ENCODE measurements at places on chromosomes 5 and 9.
A peak's percentile ranks its signal among the peaks of the same experiment; 100 is the strongest.

DNA sequence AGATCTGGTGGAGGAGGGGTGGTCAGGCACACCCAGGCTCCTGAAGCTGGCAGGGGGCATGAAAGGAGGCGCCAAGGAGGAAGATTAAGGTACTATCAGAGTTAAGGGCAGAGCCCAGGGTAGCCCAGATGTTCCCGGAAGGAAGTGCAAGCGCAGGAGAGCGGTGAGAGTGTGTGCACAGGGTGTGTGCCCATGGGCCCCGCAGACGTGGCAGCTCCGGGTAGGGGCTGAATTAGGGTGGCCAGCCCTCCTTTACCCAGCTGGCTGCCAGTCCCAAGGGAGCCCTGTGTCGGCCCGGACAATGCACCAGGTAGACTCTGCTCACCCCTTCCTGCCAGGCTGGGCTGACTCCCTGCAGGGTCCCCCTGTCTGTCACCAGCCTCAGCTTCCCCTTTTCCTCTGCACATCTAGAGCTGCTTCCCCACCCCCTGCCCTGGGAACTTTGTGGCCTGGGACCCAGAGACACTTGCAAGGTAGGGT is at the start of gene SMIM33:
Gene SMIM33 (plus strand): TSS at position 184 of the 480 bp plus-strand sequence. CDS start 118 bp downstream, at position 302.
- DNase-seq, result no peak

- no peak for DNase-seq
These were observed 154.9 kb downstream of the OLFM1 start for GRCh38 chr9:135242406-135242805.

DNA sequence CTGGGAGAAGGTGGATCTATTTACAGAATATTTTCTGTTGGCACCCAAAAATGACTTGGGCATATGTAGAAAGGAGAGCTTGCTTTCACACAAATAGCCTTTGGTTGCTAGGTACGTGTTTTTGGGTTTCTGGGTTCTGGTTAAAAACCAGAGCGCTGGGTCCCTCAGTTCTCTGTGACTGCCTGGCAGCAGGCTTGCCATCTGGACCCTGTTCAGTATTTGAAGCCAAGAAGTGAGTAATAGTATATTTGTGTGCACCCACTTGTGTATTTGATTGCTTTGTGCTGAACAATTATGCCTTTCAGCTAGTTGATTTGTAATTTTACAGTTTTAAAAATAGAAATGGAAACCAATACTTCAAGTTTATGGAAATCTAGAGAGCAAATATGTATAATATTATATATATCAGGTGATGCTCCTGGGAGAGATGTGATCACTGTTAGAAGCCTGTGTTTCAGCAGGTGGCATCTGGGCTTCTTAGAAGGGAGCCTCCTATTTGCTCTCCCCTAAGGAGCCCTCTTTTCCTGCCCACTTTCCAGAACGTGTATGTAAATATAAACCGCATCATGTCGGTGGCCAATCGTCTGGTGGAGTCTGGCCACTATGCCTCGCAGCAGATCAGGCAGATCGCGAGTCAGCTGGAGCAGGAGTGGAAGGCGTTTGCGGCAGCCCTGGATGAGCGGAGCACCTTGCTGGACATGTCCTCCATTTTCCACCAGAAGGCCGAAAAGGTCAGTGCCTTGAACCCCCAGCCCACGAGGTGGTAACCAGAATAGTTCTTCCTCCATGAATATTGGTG is 153.6 kb downstream of the TRIO start:
- DNase-seq, result no peak

GRCh38 chr5:82466986-82467561 is 188.9 kb upstream of the RPS23 start:
- peak; percentile 7 for DNase-seq

DNA sequence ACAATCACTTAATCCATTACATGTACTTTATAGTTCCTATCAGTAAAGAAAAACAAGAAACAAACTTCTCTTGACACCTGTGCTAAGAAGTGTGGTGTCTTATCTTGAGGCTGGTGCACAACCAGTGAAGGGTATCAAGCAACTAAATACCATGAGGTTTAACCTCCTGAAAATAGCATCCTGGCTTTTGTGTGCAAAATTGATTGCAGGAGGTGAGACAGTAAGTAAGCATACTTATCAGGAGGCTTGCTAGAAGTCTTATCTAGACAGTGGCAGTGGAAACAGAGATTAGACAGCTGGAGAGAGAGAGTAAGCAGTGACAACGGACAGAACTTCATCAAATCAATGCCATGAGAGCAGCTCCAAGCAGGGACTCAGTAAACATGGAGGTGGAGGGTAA is 730.3 kb downstream of the DNAH5 start:
- DNase-seq, result no peak

DNA sequence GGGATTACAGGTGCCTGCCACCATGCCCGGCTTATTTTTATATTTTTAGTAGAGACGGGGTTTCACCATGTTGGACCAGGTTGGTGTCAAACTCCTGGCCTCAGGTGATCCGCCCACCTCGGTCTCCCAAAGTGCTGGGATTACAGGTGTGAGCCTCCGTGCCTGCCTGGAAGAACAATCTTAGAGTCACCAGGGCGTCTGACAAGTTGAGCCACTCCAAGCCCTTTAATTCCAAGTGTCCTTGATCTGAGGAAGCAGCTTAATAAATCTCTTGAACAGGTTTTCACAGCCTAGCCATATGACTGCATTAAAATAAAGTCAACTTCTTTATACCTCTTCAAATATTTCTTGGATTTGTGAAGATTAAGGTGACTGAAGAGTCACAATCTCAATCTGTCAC is 31.5 kb downstream of the SLC44A1 start:
- no peak for DNase-seq

DNA sequence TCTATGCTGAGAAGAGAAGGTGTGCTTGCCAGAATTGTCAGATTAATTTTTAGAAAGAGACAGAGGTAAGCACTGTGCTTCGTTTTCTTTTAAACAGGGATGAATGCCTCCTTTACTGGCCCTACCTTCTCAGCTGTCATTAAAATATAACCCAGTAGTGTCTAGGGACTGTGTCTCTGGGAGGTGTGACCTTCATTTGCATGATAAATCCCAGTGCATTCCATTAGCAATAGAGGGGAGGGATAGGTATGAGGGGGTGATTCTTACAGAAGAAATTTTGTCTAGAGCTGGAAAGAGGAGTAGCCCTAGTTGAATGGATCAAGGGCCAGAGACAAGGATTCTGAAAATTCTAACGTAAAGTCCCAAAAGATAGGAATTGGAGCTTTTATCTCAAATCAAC is 351.5 kb downstream of the BNC2 start:
- DNase-seq, result no peak

DNA sequence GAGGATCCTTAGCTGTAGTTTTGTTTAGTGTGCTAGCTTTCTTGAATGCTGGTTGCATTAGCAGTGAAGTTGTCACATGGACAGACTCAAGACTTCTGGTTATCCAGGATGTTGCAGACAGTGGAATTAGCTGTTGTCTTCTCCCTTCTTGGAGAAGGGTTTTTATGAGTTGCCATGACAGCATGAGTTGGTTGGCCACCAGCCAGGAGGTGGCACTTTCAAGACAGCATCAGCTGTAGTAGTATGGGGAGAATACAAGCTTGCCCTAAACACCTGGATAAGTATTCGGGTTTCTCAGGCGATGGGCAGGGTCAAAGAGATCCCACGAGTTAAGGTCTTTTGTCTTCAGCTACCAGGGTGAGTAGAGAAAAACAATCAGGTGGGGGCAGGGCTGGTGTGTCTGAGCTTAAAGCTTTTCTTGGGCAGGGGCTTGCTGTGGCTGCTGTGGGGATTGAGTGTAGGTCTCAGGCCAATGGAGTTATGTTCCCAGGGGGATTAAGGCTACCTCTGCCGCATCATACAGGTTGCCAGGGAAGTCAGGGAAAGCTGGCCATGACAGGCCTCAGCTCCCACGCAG is 7.7 kb upstream of the C5orf47 start:
- DNase-seq, result no peak

DNA sequence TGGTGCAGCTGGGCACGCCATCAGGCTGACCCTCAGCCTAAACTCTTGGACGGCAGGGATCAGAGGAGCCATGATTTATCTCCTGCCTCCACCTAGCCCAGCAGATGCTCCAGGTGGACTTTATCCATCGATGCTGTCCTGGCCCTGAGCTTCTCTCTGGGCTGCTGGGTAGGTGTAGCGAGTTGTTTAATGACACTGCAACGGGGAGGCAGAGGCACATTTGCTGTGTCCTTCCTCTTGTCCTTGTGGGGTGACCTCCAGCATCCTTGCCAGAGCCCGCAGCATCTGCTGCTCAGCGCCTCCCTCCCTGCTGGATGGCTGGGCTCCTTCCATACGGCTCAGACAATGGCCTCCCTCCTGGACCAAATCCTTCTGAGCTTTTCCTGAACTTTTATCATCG is 103.1 kb upstream of the IRX4 start:
- DNase-seq, result no peak

DNA sequence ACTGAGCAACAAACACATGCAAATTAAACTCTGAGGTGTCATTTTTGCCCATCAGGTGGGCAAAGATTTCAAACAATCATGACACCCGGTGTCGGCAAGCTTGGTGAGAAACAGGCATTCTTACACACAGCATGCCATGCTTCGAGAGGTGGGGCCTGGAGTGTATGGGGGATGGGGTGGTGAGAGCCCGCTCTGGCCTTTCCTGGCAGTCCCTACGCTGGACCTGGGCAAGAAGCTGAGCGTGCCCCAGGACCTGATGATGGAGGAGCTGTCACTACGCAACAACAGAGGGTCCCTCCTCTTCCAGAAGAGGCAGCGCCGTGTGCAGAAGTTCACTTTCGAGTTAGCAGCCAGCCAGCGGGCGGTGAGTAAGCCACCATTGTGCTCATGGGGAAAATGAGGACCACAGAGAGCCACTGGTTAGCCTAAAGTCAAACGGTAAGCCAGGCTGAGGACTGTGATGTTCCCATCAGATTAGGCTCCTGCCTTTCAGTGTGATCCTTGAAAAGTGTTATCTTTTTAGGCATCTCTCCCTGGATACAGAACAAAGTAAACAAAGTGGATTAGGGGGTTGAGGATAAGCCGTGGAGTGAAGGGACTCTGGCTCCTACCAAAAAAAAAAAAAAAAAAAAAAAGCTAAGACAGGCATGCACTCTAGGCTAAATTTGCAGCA is 9.4 kb downstream of the MYOZ3 start:
- no peak for DNase-seq

DNA sequence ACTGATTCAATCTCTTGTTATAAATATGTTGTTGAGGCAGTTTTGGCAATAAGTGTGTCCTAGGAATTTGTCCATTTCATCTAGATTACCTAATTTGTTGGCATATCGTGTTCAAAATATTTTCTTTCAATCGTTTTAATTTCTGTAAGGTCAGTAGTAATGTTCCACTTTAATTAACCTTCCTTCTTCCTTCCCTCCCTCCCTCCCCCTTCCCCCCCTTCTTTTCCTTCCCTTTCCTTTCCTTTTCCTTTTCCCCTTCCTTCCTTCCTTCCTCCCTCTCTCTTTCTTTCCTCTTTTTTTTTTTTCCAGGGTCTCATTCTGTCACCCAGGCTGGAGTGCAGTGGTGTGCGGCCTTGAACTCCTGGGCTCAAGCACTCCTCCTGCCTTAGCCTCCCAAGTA is 27.1 kb downstream of the CD14 start:
- DNase-seq, result no peak

- DNase-seq, result no peak
These were observed 16.1 kb downstream of the AP3S1 start for GRCh38 chr5:115857626-115858349.

DNA sequence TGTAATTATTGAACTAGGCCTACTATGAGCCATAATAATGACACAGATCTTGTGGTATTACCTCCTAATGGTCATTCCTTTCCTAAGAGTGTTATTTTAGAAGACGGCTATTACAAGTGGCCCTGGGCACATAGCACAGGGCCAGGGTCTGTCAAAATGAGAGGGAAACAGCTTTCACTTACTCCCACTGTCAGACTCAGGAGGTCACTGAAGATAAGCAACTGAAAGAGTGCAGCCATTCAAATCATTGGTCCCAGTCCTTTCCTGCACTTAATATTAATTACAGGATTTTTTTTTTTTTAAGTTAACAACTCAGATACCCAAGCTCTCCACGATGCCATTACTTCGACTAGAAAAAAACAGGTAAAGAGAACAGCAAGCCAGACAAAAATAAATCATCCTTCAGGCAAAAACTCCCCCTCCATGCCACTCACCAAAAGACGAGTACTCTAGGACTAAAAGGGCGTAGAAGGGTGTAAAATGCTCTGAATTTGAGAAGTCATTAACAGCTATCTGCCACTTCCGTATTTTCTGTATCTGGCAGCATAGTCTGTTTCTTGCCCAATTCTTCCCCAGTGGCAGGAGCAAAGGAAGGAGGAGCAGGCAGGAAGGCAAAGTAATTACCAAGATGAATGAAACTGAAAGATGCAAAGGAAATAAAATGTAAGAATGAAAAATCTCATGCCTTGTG is 87.4 kb downstream of the ZNF608 start:
- no peak for DNase-seq

GRCh38 chr5:80346055-80346454 is 26.3 kb downstream of the SPZ1 start:
- DNase-seq, result no peak

DNA sequence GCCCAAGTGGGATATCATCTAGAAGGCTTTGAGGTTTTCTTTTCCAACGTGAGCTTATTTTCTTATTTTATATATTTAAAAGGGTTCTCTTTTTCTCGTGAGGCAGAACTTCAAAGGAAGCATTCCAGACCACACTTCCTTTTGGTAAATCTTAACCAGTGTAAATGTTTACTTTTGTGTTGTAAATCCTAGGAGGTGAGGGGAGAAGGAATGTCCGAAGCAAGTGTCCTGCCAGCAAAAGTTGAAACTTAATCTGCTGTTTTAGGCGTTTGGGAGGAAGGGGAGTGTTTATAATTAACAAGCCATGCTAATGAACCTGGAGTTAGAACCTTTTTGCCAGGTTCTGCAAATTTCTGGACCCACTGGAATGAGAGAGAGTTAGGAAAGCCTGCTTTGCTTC is 37.9 kb downstream of the WWC1 start:
- DNase-seq, result no peak

GRCh38 chr5:153896701-153897100 is 142.0 kb downstream of the FAM114A2 start:
- DNase-seq, result no peak

- DNase-seq, result no peak
These were observed 515.2 kb upstream of the BRINP1 start for GRCh38 chr9:119884438-119884837.

DNA sequence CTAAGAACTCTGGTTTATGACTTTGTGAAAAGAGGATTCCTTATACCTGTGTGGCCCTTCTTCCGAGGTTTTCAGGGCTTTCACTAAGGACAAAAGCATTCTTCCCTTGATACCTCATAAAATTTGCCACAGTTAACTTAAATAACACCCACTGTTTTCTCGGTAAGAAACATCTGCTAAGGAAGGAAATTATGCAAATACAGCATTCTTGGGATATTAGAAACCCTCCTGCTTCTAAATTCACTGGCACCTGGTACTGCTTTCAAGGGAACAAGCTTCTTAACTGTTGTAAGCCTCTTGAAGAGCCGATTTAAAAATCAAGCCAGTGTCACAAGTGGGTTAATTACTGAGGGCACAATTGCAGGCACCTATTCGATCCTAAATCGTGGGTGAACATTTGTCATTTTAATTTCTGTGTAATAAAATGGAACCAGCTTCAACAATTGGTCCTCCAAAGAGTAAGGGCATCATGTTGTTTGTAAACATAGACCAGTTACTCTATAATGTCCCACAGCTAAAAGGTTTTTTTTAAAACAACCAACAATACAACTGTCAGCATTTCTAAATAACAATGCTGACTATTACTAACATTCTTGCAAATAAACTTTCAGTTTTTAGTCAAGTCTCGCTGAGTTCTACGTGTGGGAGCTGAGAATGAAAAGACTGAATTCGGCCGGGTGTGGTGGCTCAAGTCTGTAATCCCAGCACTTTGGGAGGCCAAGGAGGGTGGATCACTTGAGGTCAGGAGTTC is 26.6 kb downstream of the AK3 start:
- no peak for DNase-seq

Measured in hepatic stellate cell (primary cell).